Prostate gland (tissue), 2 donors: ENCODE measurements at places on chromosomes 7 and 10. TPM values are rescaled to one million over a fixed set of nuclear protein-coding genes. Genes with fewer than 3 reads are reported as not detected.
A peak's percentile ranks its signal among the peaks of the same experiment; 100 is the strongest.

GRCh38 chr10:45003432-45004000, 2.8 kb downstream of the ZNF22 start:
- DNase-seq, result no peak
- H3K36me3 ChIP-seq, result no peaks in the 10 kb centered on the region
- H3K4me3 ChIP-seq, result no peak overlapping the region
- H3K27me3 ChIP-seq, result no peaks in the 10 kb centered on the region
- no peak overlapping the region for H3K27ac ChIP-seq

DNA sequence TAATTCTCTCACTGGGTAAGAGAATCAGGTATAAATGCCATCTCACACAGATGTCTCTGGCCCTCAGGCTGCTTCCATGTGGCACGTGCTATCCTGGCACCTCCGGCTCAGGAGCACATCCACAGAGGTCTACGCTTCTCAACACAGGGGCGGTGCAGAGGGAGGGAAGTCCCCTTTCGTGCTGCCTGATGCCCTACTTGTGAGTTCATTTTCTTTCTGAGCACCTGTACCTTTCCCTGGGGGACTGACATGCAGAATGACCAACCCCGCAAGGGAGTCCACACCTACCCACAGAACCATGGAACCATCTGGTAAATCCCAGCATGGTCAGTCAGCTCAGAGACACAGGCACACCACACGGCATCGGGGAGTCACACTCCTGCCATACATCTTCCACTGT, 99.0 kb upstream of the SAMD8 start:
- H3K36me3 ChIP-seq, result no peaks in the 10 kb centered on the region
- no peak overlapping the region for H3K27ac ChIP-seq

- H3K27ac ChIP-seq, result peak overlapping the region; percentile 80
- no peaks in the 10 kb centered on the region for H3K36me3 ChIP-seq
- DNase-seq, result no peak
- no peaks in the 10 kb centered on the region for H3K4me1 ChIP-seq
- no peak overlapping the region for H3K4me3 ChIP-seq
- H3K27me3 ChIP-seq, result no peaks in the 10 kb centered on the region
These were observed 6.8 kb upstream of the NCOA4 start for GRCh38 chr10:46037107-46037825.

DNA sequence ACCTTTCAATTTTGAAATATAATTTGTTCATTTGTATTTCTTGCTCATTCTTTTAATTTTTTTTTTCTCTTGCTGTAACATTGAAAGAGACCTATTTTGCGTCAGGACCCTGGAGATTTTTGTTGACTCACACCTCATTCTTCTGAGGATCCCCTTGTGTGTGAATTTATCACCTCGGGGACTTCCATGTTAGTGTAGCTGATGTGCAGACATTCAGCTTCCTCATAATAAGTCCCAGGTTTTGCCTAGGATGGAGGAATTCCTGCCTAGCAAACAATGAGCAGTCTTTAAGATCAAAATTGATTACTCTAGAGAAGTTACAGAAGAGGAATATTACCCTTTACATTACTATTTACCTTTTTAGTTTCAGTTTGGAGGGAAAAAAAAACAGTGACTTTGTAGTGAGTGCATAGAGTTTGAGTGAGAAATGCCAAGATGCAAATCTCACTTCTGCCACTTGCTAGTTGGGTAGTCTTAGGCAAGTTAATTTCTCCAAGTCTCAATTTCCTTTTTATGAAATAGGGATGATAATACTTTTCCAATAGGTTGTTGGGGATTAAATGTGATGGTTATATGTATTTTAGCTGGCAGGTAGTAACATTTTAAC, 14.3 kb downstream of the TES start:
- H3K27me3 ChIP-seq, result no peaks in the 10 kb centered on the region
- H3K4me1 ChIP-seq, result no peaks in the 10 kb centered on the region
- no peaks in the 10 kb centered on the region for H3K36me3 ChIP-seq
- H3K27ac ChIP-seq, result no peak overlapping the region
- no peak for DNase-seq

HOXA10 gene
- 65.6 TPM for total RNA-seq
